ENCODE measurements at places on chromosomes 11 and 22.

GRCh38 chr22:29873943-29874342 is 9.0 kb upstream of the MTMR3 start:
- no peak for DNase-seq

DNA sequence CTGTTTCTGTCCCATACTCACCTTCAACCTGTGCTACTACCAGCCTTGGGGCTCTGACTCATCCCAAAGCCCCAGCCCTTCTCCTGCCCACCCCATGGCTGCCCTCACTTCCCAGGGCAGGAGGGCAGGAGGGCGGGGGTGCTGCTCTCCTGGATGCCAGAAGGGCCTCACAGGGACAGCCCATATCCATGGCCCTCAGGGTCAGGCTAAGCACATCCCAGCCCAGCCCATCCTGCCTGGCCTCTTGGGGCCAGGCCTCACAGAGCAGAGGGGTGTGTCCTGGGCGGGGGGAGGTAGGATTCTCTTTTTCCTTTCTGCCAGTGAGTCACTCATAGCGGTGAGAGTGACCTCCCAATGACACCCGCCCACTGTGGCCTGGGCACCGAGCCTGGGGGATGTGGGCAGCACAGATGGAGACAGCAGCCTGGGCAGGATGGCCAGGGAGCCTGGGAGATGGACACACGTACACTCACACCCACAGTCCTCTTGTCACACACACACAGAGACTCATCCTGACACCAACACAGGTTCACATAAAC is 2.4 kb downstream of the LTBP3 start:
- peak; percentile 16 for DNase-seq

- DNase-seq = no peak
Measured at GRCh38 chr22:44211946-44212930, 31.5 kb downstream of the PARVG start.

DNA sequence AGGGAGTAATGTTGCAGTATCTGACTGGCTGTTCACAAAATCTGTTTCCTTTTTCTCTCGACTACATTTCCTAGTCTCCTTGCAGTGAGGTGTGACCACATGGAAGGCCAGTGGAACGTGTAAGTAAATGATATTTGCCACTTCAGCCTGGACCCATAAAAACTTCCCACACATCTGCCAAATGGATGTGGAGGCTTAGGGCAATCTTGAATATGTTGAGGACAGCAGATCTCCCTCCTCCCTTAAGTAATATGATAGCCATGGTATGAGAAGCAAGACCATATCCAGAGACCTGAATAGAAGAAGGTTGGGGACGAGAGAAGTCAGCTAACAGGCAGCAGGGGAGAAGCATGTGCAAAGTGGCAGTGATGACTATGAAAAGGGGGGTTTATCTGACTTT is 33.0 kb upstream of the C11orf87 start:
- DNase-seq = no peak
